ENCODE measurements at places on chromosomes 2 and 18. TPM values are rescaled to one million over a fixed set of nuclear protein-coding genes. Genes with fewer than 3 reads are reported as not detected.
A peak's percentile ranks its signal among the peaks of the same experiment; 100 is the strongest.

Gene TTC21B
- 15.6 TPM for total RNA-seq

Gene IL36RN
- not detected for total RNA-seq

Gene SULT1C4
- total RNA-seq = 2.6 TPM

Gene IL1RL2
- not detected for total RNA-seq

Gene TCF23
- total RNA-seq = not detected

Gene TMEM198
- 3.0 TPM for total RNA-seq

Gene DNMT3A
- total RNA-seq = 18.1 TPM

GRCh38 chr18:75376004-75376403 is 51.5 kb downstream of the SMIM21 start:
- H3K4me1 ChIP-seq = no peaks in the 10 kb centered on the region
- DNase-seq = no peak
- no peaks in the 10 kb centered on the region for H3K27me3 ChIP-seq
- no peak overlapping the region for H3K4me3 ChIP-seq
- no peak overlapping the region for H3K27ac ChIP-seq
- H3K36me3 ChIP-seq = no peaks in the 10 kb centered on the region

GRCh38 chr2:97660044-97660774 is 3.6 kb downstream of the ACTR1B start:
- peaks cover 31% of the 10 kb centered on the region for H3K4me1 ChIP-seq
- DNase-seq = no peak
- H3K4me3 ChIP-seq = no peak overlapping the region
- no peak overlapping the region for H3K27ac ChIP-seq

DNA sequence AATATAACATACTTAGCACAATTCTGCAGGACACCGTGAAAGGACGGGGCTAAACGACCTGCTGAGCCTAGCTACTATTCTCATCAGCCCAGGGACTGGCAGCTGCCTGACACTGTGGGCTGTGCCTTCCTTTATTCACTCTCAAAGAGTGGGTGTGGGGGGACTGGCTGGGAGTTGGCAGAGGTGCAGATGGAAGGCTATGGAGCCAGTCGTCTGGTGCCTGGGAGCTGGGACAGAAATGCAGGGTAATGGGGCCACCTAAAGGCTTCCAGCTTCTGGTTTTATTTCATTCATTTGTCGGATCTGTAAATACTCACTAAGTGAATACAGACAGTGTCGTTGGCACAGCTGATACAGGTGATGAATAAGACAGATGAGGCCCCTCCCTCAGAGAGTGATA is 56.0 kb upstream of the NFU1 start:
- no peak overlapping the region for H3K4me3 ChIP-seq
- no peak for DNase-seq
- H3K36me3 ChIP-seq = no peaks in the 10 kb centered on the region
- H3K27me3 ChIP-seq = no peaks in the 10 kb centered on the region
- H3K27ac ChIP-seq = no peak overlapping the region
- no peaks in the 10 kb centered on the region for H3K4me1 ChIP-seq

GRCh38 chr2:52695731-52696130 is 1071.9 kb upstream of the CHAC2 start:
- no peak for DNase-seq
- H3K36me3 ChIP-seq = no peaks in the 10 kb centered on the region
- no peaks in the 10 kb centered on the region for H3K27me3 ChIP-seq
- H3K27ac ChIP-seq = no peak overlapping the region
- H3K4me3 ChIP-seq = no peak overlapping the region

DNA sequence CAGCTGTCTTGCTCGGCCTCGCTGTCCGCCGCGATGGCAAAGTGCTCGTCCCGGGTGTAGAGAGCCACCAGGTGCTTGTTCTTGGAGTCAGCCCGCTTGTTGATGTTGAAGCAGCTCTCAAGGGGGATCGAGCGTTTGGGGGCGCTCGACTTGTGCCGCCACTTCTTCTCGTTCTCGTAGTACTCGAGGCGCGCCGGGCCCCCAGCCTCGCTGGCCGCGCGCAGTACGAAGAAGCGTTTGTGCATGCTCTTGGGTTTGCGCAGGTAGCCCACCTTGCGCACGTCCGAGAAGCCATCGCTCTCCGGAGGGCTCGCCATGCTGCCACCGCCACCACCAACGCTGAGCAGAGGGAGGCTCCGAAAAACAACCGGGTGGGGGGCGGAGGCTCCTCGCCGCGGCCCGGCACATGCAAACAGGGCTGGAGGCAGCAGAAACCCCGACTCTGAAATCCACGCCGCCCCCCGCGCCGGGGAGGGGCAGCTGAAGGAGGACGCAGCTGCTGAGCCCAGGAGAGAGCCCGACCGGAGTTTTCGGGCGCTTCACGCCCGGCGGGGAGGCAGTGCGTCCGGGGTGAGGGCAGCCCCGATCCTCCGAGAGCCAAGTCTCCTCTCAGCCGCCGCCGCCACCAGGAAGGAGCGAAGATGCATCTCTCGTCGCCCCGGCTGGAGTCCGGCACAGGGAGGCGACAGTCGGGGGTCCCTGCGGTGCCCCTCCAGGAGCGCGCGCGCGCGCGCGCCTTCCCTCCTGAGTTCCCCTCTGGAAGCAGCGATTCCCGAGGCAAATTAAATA is 1.0 kb downstream of the IRS1 start:
- no peaks in the 10 kb centered on the region for H3K36me3 ChIP-seq
- no peaks in the 10 kb centered on the region for H3K4me1 ChIP-seq
- no peaks in the 10 kb centered on the region for H3K27me3 ChIP-seq
- peak overlapping the region; percentile 96 for H3K27ac ChIP-seq
- no peak for DNase-seq

DNA sequence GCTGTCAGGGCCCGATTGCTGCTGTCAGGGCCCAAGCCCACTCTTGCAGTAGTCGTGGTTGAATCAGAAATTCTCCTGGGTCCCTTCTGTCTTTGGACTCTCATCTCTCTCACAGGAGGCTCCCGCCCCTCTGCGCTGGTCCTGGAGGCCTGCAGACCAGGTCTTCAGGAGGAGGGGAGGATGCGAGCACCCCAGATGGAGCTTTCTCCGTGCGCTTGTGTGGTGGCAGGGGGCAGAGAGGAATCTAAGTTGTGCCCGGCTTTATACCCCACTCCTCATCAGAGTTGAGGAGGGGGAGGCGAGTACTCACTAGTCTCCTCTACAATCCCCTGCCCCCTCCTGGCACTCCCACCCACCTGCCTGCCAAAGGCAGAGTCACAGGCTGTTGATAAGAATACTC is 10.4 kb downstream of the EN1 start:
- no peak for DNase-seq
- no peak overlapping the region for H3K27ac ChIP-seq
- H3K36me3 ChIP-seq = no peaks in the 10 kb centered on the region
- peaks cover 68% of the 10 kb centered on the region for H3K27me3 ChIP-seq

DNA sequence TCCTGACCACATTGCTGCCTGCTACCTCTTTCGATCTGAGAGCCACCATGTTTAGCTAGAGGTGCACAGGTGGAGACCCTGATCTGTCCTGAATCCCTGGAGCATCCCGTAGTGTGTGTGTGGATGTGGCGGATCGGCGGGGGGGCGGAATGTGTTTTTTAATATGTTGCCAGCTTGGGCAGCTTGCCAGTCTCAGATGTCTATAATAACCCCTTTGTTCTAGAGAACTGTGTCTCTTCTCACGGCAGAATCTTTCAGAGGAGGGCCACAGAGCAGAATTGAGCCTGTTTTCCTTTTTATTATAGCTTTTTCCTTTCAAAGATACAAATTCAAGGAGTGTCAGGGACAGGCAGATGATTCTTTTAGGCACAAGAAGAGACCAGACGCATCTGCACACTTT is 934.1 kb upstream of the KLHL29 start:
- DNase-seq = peak; percentile 56
- H3K36me3 ChIP-seq = no peaks in the 10 kb centered on the region
- H3K4me1 ChIP-seq = no peaks in the 10 kb centered on the region
- H3K4me3 ChIP-seq = no peak overlapping the region
- H3K27me3 ChIP-seq = no peaks in the 10 kb centered on the region
- no peak overlapping the region for H3K27ac ChIP-seq

GRCh38 chr2:19632403-19632991 is 269.3 kb downstream of the TTC32 start:
- H3K4me3 ChIP-seq = no peak overlapping the region
- no peaks in the 10 kb centered on the region for H3K36me3 ChIP-seq
- no peak overlapping the region for H3K27ac ChIP-seq
- no peaks in the 10 kb centered on the region for H3K4me1 ChIP-seq

DNA sequence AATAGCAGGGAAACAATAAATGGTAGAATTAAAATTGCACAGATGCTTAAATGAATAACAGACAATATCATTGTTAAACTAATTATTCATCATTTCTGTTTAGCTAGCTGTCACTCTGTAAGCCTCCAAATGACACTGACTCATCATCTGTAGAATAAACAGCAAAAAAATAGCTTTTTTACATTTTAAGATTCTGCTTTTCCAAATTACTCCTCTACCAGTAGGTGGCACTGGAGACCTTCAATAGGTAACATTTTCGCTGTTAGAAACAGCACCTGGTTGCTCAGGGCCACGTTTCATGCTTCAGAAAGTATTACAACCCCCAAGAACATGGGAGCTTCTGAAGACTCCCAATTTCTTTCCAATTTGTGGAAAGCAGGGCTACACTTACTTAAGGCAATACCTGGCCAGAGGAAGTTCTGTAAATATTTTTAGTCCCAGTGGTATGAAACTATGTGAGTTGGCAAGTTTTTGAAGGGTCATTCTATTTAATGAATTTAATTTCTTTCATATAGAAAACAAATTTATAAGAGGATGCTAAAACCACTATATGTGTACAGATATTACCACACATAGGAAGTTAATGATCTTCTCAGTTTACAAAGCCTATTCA is 45.4 kb downstream of the TTN start:
- no peak overlapping the region for H3K27ac ChIP-seq
- no peaks in the 10 kb centered on the region for H3K4me1 ChIP-seq
- no peak overlapping the region for H3K4me3 ChIP-seq
- H3K27me3 ChIP-seq = no peaks in the 10 kb centered on the region
- H3K36me3 ChIP-seq = no peaks in the 10 kb centered on the region

DNA sequence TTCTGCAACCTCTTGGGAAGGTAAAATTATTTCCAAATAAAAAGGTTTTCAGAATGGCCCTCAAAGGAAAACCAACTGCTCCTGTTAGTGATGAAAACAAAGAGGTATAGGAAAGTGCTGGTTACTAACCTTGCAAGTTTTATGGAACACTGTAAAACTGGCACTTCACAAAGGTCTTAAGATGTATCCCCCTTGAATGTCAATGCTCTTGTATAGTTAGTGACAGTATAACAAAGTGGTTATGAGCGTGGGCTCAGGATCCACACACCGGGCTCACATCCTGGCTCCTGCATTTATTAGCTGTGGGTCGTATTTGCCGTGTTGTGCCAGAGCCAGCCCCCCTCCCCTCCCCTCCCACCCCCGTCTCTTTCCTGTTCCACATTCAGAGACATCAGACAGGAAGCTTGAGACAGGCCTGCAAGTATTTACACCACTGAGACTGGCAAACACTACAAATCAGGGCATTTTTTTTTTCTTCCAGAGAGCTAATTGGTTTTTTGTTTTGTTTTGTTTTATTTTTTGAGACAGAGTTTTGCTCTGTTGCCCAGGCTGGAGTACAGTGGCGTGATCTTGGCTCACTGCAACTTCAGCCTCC is 9.2 kb upstream of the DNPEP start:
- peaks cover 8% of the 10 kb centered on the region for H3K4me1 ChIP-seq
- H3K27me3 ChIP-seq = no peaks in the 10 kb centered on the region
- no peak overlapping the region for H3K4me3 ChIP-seq
- no peaks in the 10 kb centered on the region for H3K36me3 ChIP-seq
- no peak overlapping the region for H3K27ac ChIP-seq

- no peaks in the 10 kb centered on the region for H3K4me1 ChIP-seq
- DNase-seq = no peak
- no peak overlapping the region for H3K4me3 ChIP-seq
- no peaks in the 10 kb centered on the region for H3K27me3 ChIP-seq
Measured at GRCh38 chr2:168821992-168822391, 19.6 kb downstream of the NOSTRIN start.

- peaks cover 20% of the 10 kb centered on the region for H3K4me1 ChIP-seq
- no peak for DNase-seq
- H3K27ac ChIP-seq = no peak overlapping the region
Measured at GRCh38 chr2:238525990-238526389, 99.3 kb downstream of the ASB1 start.

- no peaks in the 10 kb centered on the region for H3K36me3 ChIP-seq
- H3K27me3 ChIP-seq = no peaks in the 10 kb centered on the region
- H3K4me1 ChIP-seq = no peaks in the 10 kb centered on the region
- no peak for DNase-seq
- peak overlapping the region; percentile 83 for H3K4me3 ChIP-seq
- peak overlapping the region; percentile 96 for H3K27ac ChIP-seq
Measured at GRCh38 chr2:190646780-190647522, 1.9 kb upstream of the NAB1 start.

DNA sequence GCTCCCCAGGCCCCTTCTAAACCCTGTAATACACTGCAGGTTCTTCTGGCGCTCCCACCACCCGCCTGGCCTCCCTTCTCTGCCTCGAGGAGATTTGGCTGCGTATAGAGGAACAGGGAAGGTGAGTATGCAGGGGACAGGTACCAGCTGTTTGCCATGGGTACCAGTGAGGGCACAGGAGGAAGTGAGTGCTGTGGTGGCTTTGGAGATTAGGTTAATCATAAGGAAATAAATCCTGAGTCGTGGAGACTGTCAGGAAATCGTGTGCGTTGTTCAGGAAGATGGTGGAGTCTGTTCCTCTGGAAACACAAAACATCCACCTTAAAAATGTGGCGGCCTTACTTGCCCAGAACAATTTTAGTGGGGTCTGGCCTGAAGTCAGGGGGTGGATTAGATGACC is 230.4 kb downstream of the FAM210A start:
- no peak for DNase-seq
- H3K4me3 ChIP-seq = no peak overlapping the region
- H3K36me3 ChIP-seq = peaks cover 15% of the 10 kb centered on the region

- no peaks in the 10 kb centered on the region for H3K36me3 ChIP-seq
- DNase-seq = no peak
- no peaks in the 10 kb centered on the region for H3K27me3 ChIP-seq
- H3K4me1 ChIP-seq = no peaks in the 10 kb centered on the region
Measured at GRCh38 chr18:23875966-23876895, 138.3 kb upstream of the TTC39C start.

- no peaks in the 10 kb centered on the region for H3K36me3 ChIP-seq
- no peak overlapping the region for H3K4me3 ChIP-seq
- H3K27ac ChIP-seq = no peak overlapping the region
- H3K4me1 ChIP-seq = no peaks in the 10 kb centered on the region
- no peak for DNase-seq
- H3K27me3 ChIP-seq = no peaks in the 10 kb centered on the region
Measured at GRCh38 chr2:232085164-232085563, 123.7 kb downstream of the DIS3L2 start.

- no peaks in the 10 kb centered on the region for H3K36me3 ChIP-seq
- no peak overlapping the region for H3K4me3 ChIP-seq
- H3K27me3 ChIP-seq = no peaks in the 10 kb centered on the region
- H3K27ac ChIP-seq = no peak overlapping the region
Measured at GRCh38 chr2:19457809-19458208, 99.4 kb upstream of the OSR1 start.

- H3K36me3 ChIP-seq = no peaks in the 10 kb centered on the region
- H3K4me3 ChIP-seq = peak overlapping the region; percentile 91
- H3K27ac ChIP-seq = peak overlapping the region; percentile 99
- peaks cover 31% of the 10 kb centered on the region for H3K4me1 ChIP-seq
Measured at GRCh38 chr2:8680822-8681760, 765 bp upstream of the ID2 start.

- H3K27me3 ChIP-seq = no peaks in the 10 kb centered on the region
- no peak for DNase-seq
- H3K36me3 ChIP-seq = peaks cover 4% of the 10 kb centered on the region
- no peaks in the 10 kb centered on the region for H3K4me1 ChIP-seq
Measured at GRCh38 chr2:215940645-215941184, 72.6 kb downstream of the MREG start.

GRCh38 chr2:134351899-134352298 is 98.0 kb downstream of the MGAT5 start:
- H3K27ac ChIP-seq = no peak overlapping the region
- no peaks in the 10 kb centered on the region for H3K27me3 ChIP-seq
- no peaks in the 10 kb centered on the region for H3K4me1 ChIP-seq
- no peak overlapping the region for H3K4me3 ChIP-seq
- no peaks in the 10 kb centered on the region for H3K36me3 ChIP-seq
